ENCODE measurements at places on chromosomes 6 and 20.

GRCh38 chr6:45423824-45424450, 46.2 kb upstream of the SUPT3H start:
- no peak for DNase-seq

DNA sequence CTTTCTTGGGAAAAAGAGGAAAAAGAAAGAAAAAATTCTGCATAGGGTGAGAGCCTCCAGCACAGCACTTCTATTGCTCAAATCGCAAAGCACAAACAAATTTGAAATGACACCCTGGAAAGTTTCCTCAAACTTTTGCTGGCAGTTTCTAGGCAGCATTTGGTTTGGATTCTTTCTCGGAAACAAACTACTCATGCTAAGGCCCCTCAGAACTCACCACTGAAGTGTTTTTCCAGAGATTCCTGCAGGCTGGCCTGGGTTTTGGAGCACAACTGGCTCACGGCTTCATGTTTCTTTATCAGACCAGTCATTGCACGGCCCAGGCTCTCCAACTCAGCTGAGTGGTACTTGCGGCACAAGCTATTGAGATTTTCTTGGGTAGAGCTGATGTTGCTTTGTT, 237.8 kb downstream of the SYNE1 start:
- DNase-seq: no peak

DNA sequence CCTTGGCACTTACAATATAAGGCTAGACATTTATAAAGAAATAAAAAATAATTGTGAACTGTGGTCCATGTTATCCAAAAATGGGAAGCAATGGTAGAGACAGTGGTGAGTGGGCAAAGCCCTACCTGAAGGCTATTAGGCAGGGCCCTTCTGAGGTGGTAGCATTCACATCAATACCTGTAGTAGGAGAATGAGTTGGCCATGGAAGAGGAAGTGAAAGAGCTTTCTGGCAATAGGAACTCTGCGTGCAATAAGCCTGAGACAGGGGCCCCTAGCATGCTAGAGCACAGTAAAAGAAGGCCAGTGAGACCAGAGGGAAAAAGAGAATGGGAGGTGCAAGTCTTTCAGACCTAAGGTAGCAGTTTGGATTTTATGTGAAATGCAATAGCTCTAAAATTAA, 754.5 kb downstream of the PTPRT start:
- no peak for DNase-seq

DNA sequence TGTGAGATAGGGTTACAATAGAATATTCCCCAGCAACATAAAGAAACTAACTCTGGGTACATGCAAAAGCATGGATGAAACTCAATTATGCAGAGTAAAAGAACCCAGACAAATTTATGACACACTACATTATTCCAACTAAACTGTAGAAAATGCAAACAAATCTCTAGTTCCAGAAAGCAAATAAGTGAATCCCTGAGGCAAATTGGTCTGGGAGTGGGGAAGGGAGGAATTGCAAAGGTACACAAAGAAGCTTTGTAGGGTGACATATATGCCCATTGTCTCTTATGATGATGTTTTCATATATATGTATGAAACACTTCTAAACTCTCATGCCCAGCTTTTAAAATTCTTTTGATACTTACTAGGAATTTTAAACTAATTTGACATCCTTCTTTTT, 266.0 kb downstream of the CDKAL1 start:
- no peak for DNase-seq

DNA sequence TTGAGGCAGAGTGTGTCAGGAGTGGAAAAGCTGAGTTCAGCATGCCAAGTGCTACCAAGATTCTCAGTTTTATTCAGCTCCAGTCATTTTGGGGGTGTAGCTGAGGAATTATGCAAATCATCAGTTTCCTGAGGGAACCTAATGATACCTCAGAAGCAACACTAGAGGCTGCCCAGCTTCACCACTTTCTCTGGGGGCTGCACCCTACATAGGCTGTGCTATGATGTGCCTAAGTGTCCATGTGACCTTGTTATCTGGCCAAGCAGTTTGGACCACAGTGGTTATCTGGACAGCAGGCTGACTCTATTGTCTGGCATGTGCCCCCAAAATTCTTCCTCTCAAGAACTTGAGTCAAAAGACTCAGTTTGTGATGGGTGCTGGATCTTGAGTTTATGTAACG, 374.6 kb upstream of the SYNCRIP start:
- DNase-seq: no peak

DNA sequence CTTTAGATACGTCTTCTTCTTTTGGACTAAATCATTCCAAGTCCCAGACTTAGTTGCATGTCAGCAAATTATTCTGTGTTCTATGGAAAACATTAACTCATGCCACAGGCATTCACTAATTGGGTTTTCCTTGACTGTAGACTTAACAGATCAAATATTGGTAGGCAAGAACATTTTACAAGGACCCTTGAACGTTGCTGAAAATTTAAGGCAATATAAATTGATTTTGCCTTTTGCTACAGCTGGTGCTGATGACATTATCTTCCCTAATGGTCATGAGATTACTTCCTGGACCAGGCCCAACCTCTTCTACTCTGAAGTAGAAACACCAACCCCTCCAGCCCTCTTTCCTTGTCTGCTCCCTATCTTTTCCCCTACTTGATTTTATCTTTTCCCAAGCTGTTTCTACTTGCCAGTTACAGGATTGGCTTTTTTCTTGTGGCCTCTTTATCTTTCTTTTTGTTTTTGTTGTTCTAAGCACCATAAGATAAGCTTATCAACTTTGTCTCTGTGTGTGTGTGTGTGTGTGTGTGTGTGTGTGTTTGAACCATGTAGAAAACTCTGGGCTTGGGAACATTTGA, 514.0 kb upstream of the SOX4 start:
- no peak for DNase-seq

DNA sequence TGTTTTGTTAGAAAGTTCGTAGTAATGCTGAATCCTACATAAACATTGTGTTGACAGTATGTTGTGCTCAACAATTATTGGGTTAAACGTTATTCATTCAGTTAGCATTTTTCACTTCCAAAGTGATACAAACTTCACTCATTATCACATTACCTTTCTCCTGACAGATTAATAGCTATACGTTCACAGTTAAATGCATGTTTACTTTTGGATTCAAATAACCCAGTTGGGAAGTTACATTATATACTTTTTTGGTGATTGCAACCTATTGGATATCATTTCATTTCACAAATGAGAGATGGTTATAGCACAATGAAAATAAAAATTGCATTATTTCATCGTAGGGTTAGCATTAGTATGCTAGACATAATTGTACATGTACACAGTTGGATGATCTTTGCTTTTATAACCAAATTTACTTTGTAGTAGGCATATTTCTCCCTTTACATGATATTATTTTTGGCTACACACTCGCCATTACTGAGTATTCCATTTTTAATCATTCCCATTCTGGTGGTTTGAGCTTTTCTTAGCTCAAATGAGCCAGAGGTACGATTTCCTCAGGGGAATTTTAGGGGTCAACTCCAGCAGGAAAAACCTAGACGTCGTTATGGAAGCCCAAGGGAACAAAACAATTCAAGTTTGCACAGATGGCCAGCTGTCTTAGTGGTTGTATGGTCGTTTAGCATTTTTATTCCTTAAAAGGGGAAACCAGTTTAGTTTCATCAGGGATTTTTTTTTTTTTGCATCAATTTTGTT, 2.1 kb upstream of the HIVEP1 start:
- no peak for DNase-seq

DNA sequence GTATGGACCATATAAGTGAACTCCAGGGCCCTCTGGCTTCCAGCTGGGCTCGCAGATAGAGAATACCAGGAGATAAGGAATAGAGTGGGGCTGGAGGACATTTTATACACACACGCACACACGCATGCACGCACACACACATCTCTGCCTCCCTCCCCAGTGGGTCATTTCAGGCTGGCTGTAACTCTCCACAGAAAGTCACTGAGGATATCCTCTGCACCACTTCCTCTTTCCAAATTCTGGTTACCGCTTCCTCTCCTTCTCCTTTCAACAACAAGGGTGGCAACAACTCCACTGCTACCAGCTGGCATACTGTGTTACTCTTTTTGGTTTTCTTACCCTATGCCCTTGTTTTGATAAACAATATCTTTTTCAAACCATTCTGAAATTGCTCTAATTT, 280.2 kb downstream of the COL12A1 start:
- no peak for DNase-seq

GRCh38 chr6:28555136-28555535, 29.5 kb downstream of the GPX5 start:
- no peak for DNase-seq

DNA sequence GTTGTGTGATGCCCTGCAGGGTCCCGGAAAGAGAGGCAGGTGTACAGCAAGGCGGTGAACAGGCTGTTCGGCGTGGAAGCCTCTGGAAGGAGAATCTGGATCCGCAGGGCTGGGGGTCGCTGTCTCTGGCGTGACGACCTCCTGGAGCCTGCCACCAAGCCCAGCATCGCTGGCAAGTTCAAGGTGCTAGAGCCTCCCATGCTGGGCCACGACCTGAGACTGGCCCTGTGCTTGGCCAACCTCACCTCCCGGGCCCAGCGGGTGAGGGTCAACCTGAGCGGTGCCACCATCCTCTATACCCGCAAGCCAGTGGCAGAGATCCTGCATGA, 36.5 kb downstream of the TGM6 start:
- DNase-seq: no peak

GRCh38 chr6:93745306-93745705, 325.9 kb upstream of the EPHA7 start:
- DNase-seq: no peak

DNA sequence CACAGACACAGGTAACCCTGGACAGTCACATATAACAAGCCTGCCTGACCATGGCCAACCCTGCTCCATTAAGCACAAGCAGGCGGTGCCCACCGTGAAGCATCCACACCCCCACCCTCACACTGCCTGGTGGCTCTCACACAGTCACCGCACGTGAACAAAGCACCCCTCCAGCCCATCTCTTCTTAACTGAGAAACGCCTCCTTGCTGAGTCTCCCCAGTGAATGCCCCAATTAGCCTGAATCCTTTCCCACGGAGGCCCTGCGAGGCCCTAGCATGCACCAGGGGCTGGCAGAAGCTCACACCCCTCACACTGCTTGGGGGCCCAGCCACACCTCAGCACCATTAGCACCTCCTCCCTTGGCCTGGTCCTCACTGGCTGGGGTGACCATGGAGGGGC, 72.3 kb downstream of the GRM4 start:
- DNase-seq: no peak

- DNase-seq: no peak
These were observed 1.1 kb upstream of the STX7 start for GRCh38 chr6:132513831-132514545.

GRCh38 chr6:1222728-1223595, 88.9 kb upstream of the FOXQ1 start:
- DNase-seq: no peak

DNA sequence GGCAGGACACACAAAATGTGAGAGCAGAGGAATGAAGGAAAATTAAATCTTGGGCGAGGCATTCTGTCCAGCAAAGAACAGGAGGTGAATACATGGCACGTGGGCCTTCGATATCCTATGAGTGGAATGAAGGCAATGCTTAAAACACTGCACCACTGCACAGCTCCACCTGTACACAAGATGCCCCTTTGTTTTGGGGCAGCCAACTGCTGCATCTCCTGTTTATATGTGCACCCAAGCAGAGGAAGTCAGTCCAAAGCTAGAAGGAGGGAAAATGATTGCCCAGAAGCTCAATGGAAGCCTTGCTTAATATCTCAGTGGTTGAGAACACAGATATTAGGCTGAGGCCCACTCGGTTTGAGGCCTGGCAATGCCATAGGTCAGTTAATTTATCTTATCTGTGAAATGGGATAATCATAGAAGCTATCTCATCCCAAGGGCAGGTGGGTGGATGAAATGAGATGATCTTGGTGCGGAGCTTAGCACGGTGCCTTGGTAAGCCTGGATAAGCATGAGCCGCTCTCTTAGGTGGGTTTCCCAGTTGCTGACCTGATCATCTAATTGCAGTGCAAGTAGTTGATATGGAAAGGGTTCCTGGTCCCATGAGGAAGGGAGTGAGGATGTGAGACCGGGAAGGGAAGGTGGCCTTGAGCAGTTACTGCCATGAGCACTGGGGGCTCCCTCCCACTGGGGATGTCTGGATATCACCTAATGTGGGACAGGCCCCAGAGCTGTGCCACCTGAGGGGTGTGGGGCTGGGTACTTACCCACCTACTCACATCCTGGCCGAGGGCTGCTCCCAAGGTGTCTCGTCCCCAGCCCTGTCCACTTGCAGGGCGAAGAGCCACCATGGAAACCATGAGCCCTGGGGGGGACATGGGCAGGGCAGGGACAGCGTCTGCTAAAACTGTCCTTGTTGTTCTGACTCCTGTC, 9.9 kb downstream of the BANF2 start:
- no peak for DNase-seq

DNA sequence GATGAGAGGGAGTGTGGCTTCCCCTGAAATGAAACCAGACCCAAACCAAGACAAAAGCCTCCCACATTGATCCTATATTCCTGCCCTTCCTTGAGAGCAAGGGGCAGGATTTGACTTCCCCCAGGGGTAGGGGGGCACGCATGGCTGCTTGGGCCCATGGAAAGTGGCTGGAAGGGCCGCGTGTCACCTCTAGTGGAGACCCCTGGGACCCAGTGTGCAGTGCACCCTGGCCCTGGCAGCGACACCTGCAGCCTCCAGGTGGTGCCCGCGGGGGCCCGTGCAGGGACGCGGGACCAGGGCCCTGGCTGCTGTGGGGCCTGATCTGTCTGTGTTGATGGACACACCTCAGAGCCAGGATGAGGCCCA, 18.0 kb upstream of the SLCO4A1 start:
- DNase-seq: no peak

GRCh38 chr20:63970714-63971431, 1.1 kb upstream of the ZNF512B start:
- no peak for DNase-seq

- DNase-seq: no peak
These were observed 5.1 kb downstream of the BTN2A2 start for GRCh38 chr6:26388014-26388413.

DNA sequence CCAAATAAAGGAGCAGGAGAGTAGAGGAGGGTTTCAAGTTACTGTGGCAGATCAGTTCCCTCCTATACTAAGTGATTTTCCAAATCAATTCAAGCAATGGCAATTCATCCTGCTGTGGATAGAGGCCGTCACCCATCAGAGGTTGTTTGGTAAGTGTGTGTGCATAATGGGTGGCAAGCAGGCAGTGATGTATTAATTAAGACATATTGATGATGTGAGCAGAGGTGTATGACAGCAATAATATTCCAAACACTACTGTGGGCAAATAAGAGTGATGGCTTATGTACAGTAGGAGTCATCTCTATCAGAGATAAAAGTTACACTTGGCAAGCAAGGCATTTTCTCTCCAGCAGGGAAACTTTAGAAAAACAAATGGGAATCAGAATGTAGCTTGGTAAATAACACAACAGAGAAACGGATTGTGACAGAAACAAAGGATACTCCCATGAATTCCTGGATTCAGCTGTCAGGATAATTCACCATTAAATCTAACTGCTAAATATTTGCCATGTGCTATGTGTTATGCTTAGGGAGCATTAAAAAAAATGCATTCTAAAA, 196.3 kb downstream of the KHDC1L start:
- DNase-seq: no peak

- DNase-seq: no peak
These were observed 28.8 kb upstream of the VEGFA start for GRCh38 chr6:43740961-43741764.

Data from stimulated activated CD8-positive, alpha-beta memory T cell treated with anti-CD3 and anti-CD28 coated beads, Interleukin-7, amount 100 ng/mL, for 1 hour (primary cell).